ENCODE measurements at places on chromosomes 12 and 14. TPM values are rescaled to one million over a fixed set of nuclear protein-coding genes. Genes with fewer than 3 reads are reported as not detected.

Gene CELA1
- not detected for total RNA-seq

DNA sequence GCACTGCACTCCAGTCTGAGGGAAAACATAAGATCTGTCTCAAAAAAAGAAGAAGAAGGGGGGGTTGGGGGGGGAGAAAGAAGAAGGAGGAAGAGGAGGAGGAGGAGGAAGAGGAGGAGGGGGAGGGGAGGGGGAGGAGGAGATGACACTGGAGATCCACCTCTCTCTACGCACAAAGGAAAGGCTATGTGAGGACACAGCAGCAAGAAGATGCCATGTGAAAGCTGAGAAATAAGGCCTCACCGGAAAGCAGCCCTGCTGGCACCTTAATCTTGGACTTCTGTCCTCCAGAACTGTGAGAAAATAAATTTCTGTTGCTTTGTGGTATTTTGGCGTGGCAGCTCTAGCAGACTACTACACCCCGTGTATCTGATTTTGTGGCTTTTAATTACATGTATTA is 477.9 kb downstream of the MED13L start:
- no peak for DNase-seq

GRCh38 chr14:37061697-37062096 is 110.7 kb downstream of the SLC25A21 start:
- no peak for DNase-seq

GRCh38 chr12:108638141-108638827 is 4.6 kb upstream of the SELPLG start:
- DNase-seq = no peak

DNA sequence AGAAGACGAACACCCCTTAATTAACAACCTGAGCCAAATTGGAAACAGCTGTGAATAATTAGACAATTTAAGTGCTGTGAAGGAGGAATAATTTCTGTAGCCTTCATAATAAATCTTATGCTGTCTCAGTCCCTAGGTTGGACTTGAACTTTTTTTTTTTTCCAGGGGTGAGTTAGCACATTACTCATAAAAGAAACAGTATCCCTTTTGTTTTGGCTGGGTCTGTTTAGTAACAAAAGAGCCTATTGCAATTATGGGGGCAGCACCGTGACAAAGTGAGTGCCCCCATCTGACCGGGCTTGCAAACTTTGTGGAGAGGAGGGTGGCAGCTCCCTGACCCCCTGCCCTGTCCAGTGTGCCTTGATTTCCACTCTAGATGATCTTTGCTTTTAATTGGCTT is 167.4 kb downstream of the DICER1 start:
- no peak for DNase-seq

- no peak for DNase-seq
Measured at GRCh38 chr14:102344485-102344884, 18.2 kb downstream of the CINP start.

DNA sequence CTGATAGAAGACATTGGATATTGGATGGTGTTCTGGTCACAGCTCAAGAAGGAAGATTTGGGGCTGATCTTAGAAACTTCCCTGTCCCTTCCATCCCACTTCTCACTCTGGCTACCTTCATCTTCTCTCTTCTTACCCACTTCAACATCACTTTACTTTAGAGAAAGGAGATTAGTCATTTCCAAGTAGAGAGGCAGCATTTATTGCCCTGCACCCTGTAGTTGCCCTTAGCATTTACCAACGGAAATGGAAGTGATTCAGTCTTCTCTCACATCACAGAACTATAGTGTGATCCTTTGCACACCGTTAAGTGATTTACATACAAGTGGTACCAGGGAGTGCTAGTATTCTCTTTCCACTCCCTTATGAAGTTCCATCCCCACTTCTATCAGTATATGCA is 52.4 kb downstream of the PHLDA1 start:
- DNase-seq = no peak

Measured in chondrocyte (in vitro differentiated cells).